Jurkat, Clone E6-1 (cell line): ENCODE measurements at places on chromosomes 2 and 18.

DNA sequence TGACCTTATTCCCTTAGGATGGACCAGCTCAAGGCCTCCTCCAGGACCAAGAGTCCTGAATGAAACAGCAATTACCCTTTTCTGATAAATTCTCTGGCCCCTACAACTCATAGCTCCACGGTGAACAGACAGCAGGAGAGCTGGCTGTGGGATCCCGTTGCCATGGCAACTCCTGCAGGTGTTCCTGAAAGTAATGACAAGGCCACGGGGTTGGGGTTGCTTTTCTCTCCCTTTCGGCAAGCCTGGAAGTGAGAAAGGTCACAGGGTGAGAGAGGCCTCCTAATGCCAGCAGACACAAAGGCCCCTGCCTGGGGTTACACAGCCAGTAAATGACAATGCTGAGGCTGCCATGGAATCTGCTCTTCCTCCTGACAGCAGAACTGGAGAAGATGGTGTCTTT, 403.0 kb downstream of the NBAS start:
- no peak for DNase-seq

DNA sequence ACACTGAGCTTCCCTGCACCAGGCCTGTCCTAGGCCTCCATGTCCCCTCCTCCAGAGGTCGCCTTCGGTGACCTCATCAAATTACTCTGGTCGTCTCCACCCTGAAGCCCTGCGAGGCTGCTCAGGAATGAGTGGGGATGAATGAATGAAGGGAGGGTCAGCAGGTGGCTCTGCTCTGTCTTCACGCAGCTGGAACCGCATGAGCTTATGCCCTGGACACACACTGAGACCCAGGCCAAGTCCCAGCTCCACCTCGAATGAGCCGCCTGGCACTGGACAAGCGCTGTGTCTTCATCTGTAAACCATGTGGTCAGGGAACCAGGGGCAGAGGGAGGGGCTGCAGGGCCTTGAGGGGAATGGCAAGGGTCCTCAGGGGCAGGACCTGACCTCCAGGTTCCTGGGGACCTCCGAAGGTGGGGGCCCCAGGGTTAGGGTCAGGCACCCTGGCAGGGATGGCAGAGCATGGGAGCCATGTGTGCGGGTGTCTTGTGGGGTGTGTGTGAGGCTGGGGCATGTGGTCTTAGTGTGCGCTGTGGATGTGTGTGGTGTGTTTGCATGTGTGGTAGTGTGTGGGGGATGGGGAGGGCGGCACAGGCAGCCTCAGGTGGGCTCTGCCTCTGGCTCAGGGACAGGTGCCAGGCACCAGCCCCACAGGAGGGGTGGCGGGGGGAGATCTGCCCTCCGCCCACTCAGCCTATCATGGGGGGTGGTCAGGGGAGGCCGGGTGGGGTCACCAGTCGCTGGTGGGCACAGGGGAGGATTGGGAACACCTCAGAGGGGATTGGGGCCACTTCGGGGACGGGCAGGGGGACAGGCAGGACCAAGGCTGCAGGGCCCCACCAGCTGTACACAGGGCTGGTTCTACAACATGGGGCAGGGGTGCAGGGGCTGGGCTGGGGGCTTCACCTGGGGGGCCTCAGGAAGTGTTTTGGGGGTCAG, 13.9 kb downstream of the ODC1 start:
- DNase-seq: no peak

DNA sequence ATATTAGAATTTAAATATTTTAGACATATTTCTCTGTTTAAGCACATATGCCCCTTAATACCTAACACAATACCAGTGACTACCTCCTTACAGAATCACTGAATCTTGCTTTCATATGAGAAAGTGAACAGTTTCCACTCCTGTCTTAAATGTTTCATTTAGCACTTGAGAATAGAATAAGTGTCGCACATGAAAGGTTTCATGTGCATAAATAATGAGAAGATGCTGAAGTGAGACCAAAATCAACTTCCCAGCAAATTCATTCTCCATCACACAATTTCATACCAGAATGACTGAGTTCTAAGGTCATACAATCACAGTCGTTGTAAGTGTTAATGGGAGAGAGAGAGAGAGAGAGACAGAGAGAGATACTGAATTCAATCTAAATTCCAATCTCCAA, 51.2 kb downstream of the ATIC start:
- DNase-seq: no peak

GRCh38 chr2:120029672-120030640, 17.1 kb downstream of the EPB41L5 start:
- no peak for DNase-seq

DNA sequence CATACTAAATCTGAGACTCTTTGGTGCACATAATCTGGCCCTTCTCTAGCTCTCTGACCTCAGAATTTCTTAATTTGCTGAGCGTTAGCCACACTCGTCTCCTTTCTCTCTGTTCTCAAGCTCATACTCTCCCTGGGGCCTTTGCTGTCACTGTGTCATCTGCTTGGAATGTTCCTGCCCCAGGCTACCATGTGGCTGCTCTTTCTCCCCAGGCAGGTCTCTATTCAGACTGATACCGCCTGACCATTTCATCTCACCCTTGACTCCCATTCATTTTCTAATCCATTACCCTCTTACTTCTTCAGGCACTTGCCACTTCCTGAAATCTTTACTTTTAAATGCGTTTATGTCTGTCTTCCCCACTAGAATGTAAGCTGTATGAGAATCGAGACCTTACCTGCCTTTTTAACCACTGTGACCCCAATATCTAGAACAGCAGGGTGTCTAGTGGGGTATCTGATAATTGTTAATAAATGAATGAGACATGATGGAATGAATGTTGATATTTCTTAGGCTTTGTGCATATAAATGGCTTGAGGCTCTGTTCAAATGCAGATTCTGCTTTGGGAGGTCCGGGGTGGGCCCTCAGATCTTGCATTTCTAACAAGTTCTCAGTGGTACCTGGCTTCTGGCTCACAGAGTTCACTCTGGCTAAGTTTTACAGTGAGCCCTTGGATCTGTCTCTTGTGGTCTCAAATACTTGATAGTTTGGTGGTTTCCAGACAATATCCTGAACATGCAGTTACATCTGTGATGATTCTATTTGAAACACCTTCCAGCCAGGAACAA, 89.9 kb upstream of the EPC2 start:
- DNase-seq: no peak

DNA sequence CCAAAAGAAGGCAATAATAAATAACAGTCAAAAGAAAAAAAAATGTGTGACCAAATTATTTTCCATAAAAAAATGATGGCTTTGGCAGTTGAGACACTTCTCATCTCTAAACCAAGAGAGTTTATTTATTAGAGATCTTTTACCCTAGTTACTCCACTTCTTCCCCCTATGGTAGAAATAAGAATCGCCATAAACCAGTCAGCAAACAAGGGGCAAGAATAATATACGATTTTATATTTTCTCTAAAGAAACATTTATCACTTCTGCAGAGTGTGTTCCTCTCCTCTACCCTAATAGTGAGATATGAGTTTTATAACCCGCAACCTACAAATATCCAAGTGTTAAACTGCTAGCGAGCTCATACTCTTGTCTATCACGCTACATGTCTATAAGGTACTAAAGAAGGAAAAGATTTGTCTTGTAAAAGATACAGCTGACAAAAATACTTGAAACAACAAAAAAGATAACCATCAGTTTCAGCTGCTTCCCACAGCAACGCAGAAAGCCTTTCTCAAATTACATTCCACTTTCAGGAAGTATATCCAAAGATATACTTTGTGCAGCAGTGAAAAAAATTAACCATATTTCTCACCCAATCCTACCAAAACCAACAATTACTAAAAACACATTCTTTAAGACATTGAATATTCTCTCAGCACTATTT, 2.3 kb downstream of the RNF103 start:
- no peak for DNase-seq

- DNase-seq: no peak
Measured at GRCh38 chr2:149661844-149662243, 74.3 kb upstream of the MMADHC start.

GRCh38 chr2:190811811-190812210, 68.8 kb upstream of the GLS start:
- no peak for DNase-seq

DNA sequence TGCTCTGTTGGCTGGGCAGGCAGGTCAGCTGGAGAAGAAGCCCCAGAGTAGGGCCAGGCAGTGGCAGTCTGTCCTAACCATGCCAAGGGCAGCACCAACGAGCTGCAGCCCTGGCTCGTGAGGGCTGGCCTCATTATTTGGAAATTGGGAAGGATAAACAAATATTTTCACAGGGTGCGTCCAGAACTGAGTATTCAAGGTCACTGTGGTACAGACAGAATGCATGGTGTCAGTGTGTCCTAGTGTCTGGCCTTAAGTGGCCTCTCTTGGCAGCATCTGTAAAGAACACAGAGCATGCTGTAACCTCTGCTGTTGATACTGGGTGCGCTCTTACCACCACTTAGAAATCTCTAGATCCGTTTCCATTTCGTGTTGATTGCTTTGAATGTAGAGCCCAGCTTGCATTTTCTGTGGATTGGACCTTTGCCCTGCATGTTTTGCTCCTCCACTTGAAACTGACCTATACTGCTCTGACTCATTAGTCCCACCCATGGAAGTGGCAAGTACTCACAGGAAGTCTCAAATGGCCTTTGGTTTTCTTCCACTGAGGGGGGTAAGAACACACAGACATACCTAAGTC, 88.2 kb downstream of the GREB1L start:
- no peak for DNase-seq

DNA sequence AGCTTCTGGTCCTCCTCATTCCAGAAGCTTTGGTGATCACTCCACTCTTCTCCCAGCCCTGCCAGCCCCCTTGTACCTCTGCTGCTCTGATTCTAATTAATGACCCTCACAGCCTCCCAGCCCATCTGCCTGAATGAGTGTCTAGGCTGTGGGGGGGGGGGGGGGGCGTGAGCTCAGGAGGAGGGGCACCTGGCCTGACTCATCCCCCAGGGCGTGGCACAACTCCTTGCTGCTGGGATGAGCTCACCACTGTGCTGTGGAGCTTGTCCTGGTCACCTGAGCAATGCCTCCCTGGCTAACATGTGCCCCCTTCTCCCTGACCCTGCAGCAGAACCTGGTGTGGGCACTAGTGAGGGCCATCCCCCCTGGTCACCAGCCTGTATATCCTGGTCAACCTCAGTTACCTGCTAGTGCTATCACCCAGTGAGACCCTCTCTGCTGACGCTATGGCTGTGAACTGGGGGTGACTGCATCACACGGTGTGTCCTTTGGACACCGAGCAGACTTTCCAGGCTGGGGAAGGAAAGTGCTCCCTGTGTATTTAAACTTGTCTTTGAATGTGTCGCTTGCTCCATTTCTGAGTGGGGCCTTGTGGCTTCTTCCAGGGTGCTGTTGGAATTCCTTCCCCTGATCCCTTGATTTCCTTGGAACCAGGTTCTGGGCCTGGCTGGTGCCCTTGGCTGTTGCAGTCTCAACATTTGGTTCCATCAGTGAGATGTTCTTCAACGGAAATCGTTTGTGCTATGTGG, 41.5 kb upstream of the PUM2 start:
- no peak for DNase-seq

DNA sequence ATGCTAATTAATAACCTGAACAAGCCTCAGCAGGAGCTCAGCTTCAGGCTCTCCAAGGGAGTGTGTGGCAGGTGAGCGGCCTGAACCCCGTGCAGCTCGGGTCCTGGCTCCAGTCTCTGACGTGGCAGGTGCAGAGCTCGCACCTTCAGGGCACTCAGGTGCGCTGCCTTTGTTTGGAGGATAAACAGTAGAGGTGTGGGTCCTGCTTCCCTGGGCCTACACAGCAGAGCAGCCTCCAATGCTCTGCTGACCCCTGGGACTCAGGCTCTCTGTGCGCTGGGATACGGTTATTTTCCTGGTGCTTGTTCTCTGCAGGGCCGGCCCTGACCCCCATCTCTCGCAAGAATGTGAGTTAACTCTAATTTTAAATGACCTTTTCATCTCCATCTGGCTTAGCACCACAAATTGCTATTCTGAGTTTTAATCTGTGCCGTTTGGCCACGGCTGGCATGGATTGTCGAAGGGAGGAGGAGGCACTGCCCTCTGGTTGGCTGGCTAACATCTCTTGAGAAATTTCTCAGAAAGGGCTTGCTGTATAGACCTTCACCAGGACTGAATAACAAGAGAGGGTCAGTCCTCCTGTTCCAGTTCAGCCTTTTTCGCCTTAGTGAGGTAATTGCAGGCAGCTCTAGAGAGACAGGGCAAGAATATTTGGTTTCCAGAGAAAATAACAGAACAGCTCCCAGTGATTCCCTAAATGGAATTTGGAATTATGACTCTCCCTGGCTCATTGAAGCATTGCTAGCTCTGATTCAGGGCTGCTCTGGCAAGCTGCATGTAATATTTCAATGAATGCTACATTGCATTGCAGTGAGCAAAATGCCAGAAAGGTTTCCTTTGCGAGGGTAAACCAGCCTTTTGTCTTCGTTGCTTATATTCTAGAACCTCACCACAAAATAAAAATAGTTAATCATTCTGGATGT, 161.8 kb downstream of the DCDC2C start:
- DNase-seq: no peak

GRCh38 chr2:112634153-112634873, 11.4 kb upstream of the SLC20A1 start:
- DNase-seq: no peak

- DNase-seq: no peak
Measured at GRCh38 chr2:67142741-67143140, 254.4 kb upstream of the ETAA1 start.

DNA sequence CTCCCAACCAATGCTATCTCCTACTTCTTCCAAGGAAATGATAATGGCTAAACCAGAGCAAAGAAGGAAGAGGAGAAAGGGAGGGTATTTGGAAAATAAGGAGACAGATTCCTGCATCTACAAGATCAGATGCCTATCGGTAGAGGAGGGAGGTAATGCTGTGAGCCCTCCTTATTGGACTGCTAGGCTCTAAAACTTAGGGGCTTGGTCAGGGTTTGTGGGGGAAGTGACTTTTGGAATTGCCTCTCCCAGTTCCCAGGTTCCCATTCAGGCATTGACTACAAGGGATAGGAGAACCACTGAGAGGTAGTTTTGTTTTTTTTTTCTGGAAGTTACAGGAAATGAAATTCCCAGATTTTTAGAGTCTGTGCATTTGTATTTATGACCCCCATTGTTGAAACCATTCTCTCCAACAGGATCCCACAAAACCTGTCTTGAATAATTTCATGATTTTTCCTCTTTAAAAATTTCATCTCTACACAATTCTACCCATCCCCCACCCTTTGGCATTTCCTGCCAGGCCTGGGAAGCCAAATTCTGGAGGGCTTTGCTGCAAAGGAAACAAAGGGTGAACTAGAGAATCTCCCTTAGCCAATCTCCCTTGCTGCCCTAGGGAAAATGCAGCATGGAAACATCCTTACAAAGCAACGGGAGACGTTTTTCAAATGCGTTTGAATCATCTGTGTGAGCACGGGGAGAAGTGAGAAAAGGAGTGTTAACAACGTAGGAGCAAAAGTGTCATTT, 282.1 kb upstream of the EPAS1 start:
- no peak for DNase-seq

DNA sequence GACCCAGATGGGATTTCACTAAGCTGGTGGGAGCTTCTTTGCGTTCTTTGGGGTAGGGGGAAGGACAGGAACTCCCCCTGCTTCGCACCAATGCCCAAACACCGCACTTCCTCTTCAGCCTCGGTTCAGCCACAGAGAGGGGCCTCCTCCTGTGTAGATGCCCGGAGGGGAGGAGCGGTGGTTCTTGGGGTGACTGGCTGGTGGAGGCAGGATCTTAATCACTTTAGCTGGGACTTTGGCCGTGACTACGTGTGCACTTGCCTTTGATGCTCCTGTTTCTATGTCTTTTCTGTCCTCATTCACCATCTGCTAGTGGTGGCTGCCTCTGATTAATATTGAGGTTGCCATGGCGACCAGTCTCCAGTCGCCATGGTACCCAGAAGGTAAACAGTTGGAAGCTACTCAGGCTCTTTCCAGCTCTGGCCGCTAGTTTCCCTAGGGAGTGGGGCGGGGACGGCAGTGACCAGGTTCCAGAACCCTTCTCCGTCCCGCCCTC, 1.9 kb downstream of the CNGA3 start:
- no peak for DNase-seq
